ENCODE measurements at places on chromosomes 6 and 20.

DNA sequence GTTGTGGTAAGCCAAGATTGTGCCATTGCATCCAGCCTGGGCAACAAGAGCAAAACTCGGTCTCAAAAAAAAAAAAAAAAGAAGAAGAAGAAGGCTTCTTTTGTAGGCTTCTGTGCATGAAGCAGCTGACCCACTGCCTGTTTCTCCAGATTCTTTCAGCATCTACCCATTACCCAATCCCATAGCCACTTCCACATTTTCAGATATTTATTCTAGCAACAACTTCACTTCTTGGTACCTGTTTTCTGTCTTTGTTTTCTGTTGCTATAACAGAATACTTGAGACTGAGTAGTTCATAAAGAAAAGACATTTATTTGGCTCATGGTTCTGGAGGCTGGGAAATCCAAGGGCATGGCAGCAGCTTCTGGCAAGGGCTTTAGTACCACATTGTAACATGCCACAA is 95.3 kb upstream of the SGK1 start:
- no peak for DNase-seq
- peaks cover 4% of the 10 kb centered on the region for H3K4me1 ChIP-seq
- no peak overlapping the region for H3K4me3 ChIP-seq
- H3K36me3 ChIP-seq: no peaks in the 10 kb centered on the region
- H3K27me3 ChIP-seq: no peaks in the 10 kb centered on the region
- no peak overlapping the region for H3K27ac ChIP-seq

DNA sequence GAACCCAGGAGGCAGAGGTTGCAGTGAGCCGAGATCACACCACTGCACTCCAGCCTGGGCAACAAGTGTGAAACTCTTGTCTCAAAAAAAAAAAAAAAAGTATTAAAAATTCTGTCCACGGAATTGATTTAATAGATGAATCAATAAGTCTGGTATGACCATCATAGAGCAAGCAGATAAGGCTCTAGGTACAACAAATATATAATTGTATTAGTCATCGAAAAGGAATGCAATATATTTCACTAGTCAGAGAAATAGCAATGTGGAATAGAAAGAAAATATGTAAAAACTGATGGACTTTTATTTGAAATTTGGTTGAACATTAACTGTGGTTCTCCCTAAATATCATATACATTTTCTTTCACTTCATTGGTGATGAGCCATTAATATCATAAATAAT is 476.8 kb upstream of the AGPAT4 start:
- no peak overlapping the region for H3K27ac ChIP-seq
- DNase-seq: no peak
- H3K27me3 ChIP-seq: no peaks in the 10 kb centered on the region
- H3K4me3 ChIP-seq: no peak overlapping the region

DNA sequence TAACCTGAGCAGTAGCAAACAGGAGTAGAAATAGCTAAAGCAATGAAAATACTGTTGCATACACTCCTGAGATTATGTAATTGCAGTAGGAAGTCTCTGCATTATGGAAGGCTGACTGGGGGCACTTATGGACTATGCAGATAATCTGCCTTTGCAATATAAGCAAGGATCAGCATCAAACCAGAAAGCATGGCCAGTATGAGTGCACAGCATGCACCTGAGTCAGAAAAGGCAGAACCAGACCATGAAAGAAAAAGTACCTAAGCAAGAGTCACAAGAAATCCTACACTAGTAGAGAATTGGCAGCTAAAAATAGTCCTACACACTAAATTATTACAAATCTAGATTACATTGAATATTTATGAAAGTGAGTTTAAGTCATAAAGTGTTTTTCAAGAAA is 164.3 kb downstream of the KIF6 start:
- no peak overlapping the region for H3K27ac ChIP-seq
- H3K4me1 ChIP-seq: peaks cover 7% of the 10 kb centered on the region
- no peaks in the 10 kb centered on the region for H3K36me3 ChIP-seq
- no peaks in the 10 kb centered on the region for H3K27me3 ChIP-seq
- no peak for DNase-seq
- H3K4me3 ChIP-seq: no peak overlapping the region

DNA sequence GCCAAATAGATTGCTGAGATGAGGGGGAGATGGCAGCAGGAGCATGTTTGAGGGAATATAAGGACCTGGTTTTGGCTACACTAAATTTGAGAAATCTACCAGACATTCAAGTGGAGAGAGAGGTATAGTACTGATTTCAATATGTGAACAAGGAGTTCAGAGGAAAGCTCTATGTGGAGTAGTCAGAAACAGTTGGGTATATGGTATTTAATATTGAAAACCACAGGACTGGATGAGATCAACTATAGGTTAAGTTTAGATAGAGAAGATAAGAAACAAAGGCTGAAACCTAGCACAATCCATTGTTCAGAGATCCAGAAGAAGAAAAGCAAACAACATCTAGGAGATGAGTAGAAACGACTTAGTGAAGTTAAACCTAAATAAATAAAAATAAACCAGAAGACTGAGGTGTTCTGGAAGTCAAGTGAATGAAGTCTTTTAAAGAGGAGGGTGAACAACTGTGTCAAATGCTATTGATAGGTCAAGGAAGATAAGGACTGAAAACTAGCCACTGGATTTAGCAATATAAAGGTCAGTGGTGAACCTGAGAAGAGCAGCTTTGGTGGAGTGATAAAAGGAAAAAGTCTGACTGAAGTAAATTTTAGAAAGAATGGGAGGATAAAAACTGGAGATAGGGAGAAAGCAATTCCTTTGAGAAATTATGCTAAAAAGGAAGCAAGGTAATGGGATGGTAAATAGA is 121.2 kb upstream of the RUNX2 start:
- no peaks in the 10 kb centered on the region for H3K4me1 ChIP-seq
- no peak overlapping the region for H3K27ac ChIP-seq
- no peak overlapping the region for H3K4me3 ChIP-seq
- H3K27me3 ChIP-seq: no peaks in the 10 kb centered on the region

DNA sequence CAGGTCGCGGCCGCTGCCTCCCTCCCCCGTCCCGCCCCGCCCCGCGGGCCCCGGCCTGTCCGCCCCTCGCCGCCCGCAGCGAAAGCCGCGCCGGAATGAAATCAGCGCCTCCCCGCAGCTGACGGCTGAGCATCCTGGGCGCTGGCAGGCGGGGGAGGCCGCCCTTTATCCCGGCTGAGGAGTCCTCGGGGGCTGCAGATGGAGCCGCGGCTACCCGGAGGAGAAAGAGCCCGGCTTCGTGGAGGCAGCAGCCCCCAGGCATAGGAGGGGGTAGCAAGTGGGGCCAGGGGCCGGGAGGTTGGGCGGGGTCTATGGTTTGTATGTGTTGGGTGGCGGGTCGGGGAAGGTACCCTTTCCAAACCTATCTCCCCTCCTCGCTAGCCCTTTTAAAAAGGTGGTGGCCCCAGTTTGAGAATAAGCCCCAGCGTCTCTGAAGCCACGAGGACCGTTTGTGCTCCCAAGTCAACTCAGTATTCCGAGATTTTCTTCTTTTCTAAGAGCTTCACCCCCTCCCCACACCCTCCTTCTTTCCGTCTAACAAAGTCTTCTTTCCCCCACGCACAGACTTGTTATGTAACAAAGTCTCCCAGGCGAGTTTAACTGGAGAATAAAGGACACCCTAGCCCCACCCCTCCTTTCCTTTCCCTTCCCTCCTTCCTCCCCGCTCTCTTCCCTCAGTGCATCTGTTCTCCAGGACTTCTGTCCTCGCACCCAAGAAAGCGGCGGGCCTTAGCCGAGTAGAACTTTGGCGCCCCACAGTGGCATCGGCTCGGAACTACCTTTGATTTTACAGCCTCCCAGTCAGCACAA is 11.0 kb downstream of the POU3F2 start:
- DNase-seq: no peak
- H3K27me3 ChIP-seq: peaks cover 33% of the 10 kb centered on the region
- H3K27ac ChIP-seq: no peak overlapping the region
- H3K4me3 ChIP-seq: peak overlapping the region; percentile 57
- H3K36me3 ChIP-seq: no peaks in the 10 kb centered on the region

Measured in thoracic aorta (tissue), 2 donors.